ENCODE measurements at places on chromosomes 7 and 10.

DNA sequence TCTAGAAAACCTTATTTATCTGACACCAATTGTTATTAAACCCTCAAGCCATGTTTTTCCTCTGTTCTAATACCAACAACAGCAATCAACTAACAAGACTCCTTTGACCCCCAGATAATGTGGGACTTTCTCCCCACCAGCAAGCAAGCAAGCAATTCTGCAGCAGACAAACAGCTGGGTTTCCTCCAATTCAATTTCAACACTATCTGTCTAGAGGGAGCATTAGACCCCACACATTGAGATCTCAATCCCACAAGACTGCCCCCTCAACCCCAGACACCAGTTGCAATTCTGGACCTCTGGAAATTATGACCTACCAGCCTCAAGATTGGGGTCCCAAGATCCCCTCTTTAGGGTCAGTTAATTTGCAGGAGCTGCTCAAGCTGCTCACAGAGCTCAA is 89.4 kb upstream of the TMEM26 start:
- no peak for ATAC-seq

GRCh38 chr10:123402656-123403055 is 248.5 kb downstream of the BUB3 start:
- peak; percentile 48 for ATAC-seq

DNA sequence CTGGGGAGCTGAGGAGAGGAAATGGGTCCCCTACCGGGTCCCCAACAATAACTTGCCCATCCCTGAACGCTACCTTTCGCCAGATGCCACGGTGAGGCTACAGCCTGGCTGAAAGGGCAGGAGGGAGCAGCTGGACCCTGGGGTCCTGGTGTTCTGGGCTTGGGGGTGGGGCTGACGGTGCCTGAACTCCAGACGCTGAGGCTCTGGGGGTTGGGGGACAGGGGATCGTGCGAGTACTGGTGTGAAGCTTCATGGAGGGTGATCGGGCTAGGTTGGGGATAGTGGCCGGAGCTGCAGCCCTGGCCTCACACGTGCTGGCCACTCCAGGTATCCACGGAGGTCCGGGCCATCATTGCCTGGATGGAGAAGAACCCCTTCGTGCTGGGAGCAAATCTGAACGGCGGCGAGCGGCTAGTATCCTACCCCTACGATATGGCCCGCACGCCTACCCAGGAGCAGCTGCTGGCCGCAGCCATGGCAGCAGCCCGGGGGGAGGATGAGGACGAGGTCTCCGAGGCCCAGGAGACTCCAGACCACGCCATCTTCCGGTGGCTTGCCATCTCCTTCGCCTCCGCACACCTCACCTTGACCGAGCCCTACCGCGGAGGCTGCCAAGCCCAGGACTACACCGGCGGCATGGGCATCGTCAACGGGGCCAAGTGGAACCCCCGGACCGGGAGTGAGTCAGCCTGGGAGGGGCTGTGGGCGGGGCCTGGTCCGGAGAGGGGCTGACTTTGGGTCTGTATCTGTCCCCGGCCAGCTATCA is 8.3 kb downstream of the AEBP1 start:
- ATAC-seq = no peak

DNA sequence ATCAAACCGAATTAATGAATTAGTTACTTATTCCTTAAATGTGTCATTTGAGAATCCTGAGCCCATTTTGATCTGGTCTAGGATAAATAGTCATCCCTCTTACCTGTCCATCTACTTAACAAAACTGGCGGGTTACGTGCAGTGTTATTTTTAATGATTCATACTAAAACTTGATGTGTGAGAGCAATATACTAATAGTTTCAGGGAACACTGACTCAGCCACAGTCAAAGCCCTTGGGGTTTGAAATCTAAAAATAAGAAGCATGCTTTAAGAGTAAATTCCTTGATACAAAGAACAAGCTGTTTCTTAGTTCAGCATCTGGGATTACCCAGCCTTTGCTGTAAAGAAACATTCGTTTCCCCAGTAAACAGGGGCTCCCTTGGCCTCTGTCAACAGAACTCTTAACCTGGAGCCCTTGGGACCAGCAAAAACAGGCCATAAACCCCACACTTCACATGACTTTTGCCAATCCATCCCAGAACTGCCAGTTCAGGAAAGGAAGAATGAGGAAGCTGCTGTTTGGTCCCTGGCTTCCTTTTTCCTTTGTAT is 370.6 kb upstream of the IGFBP3 start:
- peak; percentile 91 for ATAC-seq

GRCh38 chr7:12637819-12638592 is 49.4 kb upstream of the ARL4A start:
- no peak for ATAC-seq

- ATAC-seq = peak; percentile 33
These were observed 287.6 kb downstream of the LRMDA start for GRCh38 chr10:75718991-75719390.

- no peak for ATAC-seq
These were observed 16.4 kb downstream of the ZNF783 start for GRCh38 chr7:149278396-149278795.

- ATAC-seq = no peak
These were observed 219.0 kb downstream of the CCDC3 start for GRCh38 chr10:12782537-12782936.

GRCh38 chr7:140591180-140591902 is 49.3 kb downstream of the DENND2A start:
- no peak for ATAC-seq

- ATAC-seq = no peak
These were observed 469.3 kb upstream of the KLF6 start for GRCh38 chr10:4254101-4254994.

- ATAC-seq = no peak
These were observed 74.0 kb downstream of the WNT2 start for GRCh38 chr7:117248829-117249228.

- ATAC-seq = peak; percentile 74
These were observed 68.0 kb downstream of the LANCL2 start for GRCh38 chr7:55432939-55433784.

- no peak for ATAC-seq
These were observed 77.7 kb downstream of the CLEC2L start for GRCh38 chr7:139601176-139601575.

GRCh38 chr7:55336540-55336939 is 28.6 kb upstream of the LANCL2 start:
- no peak for ATAC-seq

- ATAC-seq = peak; percentile 98
These were observed 25.7 kb upstream of the FAM180A start for GRCh38 chr7:135774284-135774683.

GRCh38 chr7:117014673-117015133 is 61.4 kb downstream of the ST7 start:
- ATAC-seq = peak; percentile 68

DNA sequence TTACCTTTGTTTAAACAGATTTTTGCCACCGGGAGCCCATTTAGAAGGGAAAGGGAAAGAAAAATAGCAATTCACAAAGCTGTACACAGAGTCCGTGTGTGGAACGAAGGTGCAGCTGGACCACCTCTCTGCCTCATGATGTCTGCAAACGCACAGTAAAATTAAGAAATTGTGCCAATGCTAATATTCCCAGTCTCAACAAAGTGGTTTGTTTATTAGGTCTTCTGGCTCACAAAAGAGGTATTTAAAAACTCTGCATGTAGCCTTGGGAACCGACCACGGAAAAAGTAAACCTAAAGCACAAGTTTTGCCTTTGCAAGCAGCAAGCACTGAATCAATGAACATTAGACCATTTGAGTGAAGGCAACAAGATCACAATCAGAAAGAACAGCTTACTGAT is 57.7 kb downstream of the CREB3L2 start:
- ATAC-seq = no peak

- ATAC-seq = no peak
These were observed 38.3 kb downstream of the TSPAN15 start for GRCh38 chr10:69489506-69490090.

GRCh38 chr7:457814-458510 is 61.7 kb downstream of the PDGFA start:
- peak; percentile 23 for ATAC-seq

GRCh38 chr10:113681533-113682470 is 2.1 kb downstream of the CASP7 start:
- ATAC-seq = no peak

DNA sequence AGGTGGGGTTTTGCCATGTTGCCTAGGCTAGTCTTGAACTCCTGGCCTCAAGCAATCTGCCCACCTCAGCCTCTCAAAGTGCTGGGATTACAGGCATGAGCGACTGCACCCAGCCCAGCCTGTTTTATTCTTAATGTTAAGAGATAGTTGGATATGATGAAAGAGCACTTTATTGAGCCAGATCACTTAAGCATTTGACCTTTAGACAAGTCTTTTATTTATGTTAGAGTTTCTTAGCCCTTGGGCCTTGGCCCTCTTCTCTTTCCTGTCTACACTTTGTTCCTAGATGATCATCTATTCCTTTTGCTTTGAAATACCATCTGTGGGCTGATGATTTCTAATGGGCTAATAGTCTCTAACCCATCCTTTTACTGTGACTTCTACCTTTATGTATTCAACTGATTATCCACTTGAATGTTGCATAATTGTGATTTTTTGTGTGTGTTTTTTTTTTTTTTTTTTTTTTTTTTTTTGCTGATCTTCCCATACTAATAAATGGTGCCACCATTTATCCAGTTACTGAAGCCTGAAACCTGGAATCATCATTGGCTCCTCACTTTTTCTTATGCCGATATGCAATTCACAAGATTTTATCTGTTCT is 34.8 kb downstream of the BTRC start:
- ATAC-seq = no peak

DNA sequence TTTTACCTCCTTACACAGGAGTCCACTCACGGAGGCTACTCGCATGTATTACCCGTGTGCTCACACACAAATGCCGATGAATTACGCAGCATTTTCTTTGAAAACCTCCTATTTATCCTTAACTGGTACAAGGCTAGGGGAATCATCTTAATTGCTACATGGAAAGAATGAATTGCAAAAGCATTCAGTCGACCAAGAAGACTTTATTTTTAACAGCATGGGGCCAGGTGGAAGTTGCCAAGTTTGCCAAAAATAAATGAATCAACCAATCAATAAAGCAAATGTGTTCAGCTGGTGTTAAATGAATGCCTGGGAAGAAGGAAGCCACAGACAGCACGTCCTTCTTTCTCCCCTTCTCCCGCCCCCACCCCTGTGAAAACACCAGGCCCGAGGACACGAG is 55.8 kb downstream of the CTBP2 start:
- ATAC-seq = no peak

DNA sequence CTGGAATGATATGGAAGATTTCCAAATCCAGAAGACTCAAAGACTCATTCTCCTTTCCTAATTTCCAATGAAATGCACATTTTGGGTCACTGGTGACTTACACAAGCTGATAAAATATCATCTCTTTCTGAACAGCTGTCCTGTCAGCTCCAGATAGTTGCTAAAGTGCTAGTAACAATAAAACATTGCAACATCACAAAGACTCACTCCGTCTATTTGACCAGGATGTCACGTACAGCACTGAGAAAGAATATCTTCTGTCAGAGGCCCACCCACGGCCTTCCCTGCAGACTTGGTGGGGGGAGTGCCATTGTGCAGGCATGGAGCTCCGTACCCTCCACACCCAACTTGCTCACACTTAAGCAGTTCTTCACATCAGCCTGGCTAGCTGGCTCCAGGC is 78.9 kb upstream of the EGR2 start:
- no peak for ATAC-seq

DNA sequence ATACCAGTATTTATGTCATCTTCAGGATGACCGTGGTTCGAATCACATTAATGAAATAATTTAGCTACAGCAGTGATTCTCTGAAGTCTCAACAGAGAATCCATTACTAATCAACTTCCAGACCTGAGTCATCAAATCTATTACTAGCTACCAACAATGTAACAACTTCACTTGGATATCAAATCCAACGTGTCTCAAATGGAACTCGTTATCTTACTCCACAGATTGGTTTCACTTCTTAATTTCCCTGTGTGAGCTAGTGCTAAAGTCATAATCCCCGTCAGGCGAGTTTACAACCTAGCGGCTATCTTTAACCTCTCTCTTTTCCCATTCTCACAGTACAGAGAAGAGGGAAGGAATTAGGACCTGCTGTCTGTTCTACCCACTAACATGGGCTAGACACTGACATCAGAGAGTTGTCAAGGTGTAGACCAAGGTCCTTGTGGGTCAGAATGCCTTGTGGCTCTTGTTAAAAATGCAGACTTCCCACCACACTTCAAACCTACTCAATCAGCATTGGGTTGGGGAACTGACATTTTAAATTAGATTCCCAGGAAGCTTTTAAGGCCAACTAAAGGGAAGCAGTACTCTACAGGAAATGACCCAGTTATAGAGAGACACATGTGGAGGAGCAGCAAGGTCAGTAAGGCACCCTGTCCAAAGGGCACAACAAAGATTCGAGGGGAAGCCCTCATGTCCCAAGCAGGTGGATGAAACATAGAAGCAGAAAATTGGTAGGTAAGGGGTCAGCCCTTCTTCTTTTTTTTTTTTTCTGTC is 57.3 kb upstream of the GSAP start:
- no peak for ATAC-seq

GRCh38 chr10:33095867-33096815 is 138.1 kb upstream of the ITGB1 start:
- ATAC-seq = no peak

DNA sequence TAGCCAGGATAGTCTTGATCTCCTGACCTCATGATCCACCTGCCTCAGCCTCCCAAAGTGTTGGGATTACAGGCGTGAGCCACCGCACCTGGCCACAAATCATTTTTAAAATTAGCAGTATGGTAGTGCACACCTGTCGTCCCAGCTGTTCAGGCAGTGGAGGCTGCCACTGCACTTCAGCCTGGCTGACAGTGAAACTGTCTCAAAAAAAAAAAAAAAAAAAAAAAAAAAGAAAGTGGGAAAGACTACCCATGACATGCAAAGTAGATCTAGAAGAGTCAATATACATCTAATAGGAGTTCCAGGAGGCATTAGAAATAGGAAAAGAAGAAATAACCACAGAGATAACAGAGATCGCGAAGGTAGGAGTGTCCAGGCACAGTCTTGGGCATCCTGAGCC is 3.2 kb downstream of the CSGALNACT2 start:
- no peak for ATAC-seq

GRCh38 chr7:118029826-118030422 is 154.0 kb upstream of the LSM8 start:
- ATAC-seq = no peak

DNA sequence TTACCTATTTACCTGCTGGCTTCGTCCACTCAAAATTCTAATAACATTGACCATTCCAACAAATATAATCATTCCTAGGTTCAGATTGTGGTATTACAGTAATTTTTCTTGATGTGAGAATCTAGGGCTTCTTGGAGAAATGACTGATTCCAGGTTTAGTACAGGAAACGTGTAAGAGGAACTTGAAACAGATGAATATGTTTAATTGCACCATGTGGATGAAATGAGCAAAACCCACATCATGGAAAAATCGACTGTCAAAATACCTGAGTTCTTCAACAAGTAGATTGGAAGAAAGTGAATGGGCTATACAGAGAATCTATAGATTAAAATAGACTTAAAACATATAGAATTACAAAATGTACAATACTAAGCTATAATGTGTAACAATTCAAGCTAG is 24.9 kb upstream of the OR9A4 start:
- no peak for ATAC-seq

- peak; percentile 76 for ATAC-seq
These were observed 25.8 kb downstream of the AKR1C8 start for GRCh38 chr10:5159126-5159525.
